ENCODE measurements at places on chromosomes 12 and 14.

DNA sequence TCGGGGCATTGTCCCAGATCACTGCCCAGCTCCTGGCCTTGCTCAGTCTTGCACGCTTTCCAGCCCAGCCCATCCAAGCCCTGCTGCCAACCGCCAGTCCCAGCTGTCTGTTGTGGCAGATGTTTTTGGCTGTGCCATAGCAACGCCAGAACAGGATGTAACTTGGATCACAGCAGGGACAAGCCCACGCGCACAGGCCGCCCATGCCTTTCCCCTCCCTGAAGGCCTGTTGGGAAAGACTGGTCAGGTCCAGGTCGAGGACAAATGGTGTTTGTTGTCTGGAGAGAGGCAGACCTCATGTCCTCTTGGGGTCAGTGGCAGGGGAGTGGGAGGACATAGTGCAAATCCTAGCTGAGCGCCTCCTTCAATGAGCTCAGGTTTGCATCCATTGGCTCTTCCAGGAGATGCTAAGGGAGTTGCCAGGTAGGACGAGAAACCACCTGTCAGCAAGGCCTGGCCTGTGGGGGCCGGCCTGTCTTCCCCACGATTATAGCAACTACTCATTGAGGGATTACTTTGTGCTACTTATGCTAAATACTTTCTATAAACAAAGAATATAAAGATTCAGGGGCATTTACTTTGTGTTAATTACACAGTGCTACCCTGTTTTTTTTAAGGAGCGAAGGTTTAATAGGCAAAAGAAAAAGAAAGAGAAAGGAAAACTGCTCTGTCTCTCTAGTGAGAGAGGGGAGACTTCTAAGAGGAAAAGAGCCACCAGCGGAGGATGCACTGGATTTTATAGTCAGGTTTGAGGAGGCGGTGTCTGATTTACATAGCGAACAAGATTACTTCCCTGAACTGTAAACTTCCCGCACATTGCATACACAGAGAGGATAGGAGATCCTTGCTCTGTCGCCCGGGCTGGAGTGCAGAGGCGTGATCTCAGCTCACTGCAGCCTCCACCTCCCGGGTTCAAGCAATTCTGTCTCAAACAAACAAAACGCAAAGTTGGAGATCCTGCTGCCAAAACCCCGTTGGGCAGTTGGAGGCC is 42.8 kb upstream of the CORO1C start:
- peak; percentile 93 for DNase-seq

DNA sequence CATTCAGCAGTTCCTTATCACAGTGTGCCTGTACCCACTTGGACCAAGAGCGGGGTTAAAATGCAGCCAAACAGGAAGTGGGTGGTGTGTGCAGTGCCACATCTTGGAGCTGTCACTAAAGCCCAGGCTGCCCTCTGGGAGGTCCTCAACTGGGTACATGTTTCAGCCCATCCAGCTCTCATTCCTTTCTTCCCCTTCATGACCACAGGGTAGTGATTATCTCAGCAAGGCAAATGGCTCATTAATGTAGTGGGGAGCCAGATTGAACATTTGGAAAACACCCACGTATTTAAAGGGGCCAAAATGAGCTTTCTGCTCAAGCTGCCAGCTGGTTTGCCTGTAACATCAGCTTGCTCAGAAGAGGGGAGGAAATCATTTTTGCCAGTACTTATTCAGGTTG is 210.8 kb upstream of the BTG1 start:
- no peak for DNase-seq

DNA sequence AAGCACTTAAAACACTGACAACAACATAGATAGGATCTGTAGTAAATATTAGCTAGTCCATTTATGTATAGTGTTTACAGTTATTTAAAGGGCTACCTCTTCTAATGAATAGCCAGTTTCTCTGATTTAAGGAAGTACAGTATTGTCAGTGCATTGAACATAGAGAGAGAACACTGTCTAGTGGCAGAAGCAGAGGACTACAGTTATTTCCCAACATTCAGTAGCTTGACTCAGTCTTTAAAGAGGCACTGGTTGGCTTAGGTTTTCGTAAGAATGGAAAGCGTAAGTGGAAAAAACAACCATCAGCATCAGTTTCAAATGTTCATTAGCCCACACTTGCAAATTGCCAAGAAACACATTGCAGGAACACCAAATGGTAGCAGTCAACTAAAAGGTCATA is 125.0 kb upstream of the HMGA2 start:
- no peak for DNase-seq

- no peak for DNase-seq
These were observed 46.7 kb downstream of the ERH start for GRCh38 chr14:69351385-69351784.

DNA sequence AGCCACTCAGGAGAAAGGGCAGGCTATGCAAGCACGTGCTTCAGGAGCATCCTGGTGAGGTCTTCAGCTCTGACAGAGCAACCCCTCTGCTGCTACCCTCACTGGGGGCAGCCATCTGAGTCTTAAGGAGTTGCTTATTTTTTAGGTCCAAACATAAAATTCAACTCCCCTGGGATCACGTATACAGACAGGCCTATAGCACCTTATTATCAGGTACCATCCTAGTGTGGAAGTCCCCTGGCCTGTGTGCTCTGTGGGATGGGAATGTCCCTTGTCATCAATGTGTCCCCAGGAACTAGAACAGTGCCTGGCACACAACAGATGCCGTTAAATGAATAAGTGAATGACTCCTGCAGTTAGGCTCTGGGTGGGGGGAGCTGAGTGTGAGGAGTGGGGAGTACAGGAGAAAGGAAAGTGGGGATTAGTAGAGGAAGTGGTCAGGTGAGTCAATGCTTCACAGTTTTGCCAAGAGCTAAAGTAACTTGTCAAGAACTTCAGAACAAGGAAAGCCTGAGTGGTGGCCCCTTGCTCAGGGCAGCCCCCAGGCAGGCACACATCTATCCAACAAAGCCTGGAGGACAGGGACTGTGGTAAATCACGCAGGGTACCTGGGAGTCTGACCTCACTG is 33.5 kb downstream of the DAD1 start:
- DNase-seq = no peak

DNA sequence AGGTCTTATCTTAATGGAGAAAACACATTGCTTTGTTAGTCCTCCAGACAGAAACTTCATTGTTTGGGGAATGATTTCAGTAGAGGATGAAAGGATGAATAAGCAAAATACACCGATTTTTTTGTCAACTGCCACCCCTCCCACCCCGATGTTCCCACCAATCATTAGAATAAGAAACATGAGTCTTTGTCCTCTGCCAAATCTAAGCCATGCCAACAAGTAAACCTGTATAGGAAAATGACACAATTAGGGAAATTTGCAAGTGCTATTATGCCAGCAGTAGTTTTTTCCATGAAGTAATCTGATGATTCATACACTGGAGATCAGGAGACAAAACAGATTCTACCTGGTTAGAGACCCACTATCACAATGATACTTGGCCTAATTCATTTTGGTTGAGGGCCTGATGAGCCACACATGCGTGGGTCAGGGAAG is 35.9 kb downstream of the FLRT2 start:
- no peak for DNase-seq

GRCh38 chr14:96805956-96806355 is 8.8 kb downstream of the VRK1 start:
- DNase-seq = no peak

- no peak for DNase-seq
These were observed 1308.6 kb downstream of the FSCB start for GRCh38 chr14:43198465-43198864.

- DNase-seq = no peak
These were observed 95.7 kb downstream of the RFLNA start for GRCh38 chr12:124390442-124391097.

DNA sequence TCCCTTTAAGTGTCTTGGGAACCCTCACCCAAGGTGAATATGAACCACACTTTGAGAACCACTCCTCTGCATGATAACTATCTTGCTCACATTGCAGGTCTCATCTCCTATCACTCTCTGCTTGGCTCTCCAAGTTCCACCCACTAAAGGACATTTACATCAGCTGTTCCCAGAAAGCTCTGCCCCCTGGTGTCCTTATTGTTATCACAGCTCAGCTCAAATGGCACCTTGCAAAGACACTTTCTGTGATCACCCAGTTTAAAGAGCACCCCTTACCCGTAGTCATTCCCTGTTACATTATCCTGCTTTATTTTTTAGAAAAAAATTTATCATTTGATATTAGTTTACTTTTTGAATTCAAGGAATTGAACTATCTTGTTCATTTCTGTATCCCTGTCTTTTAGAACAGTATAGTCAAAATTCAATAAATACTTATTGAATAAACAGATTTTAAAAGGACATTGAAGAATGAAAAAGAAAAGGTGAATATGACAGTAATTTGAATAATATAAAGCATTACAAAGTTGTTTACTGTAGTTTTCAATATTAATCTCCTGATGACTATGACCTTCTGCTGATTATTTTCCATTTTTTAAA is 20.5 kb upstream of the GUCY2C start:
- peak; percentile 30 for DNase-seq

DNA sequence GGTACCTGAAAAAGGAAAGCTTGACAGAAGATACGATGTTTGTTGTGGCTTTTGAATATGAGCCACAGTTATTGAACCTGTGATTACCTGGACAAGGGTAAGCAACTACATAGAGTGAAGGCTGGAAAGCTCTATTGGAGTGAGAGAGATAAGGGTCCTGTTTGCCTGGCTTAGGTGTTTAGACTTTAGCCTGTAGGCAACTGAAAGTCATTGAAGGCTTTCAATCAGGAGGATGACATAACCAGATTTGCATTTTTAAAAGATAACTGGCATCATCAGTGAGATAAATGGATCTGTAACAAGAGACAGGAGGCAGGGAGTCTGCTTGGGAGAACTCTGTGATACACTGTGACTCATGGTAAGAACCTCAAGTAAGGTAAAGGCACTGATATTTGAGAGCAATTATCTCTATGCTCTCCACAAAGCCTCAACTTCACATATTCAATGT is 128.9 kb upstream of the SOX5 start:
- no peak for DNase-seq

- DNase-seq = no peak
These were observed 8.5 kb upstream of the MYL6B start for GRCh38 chr12:56143870-56144269.

DNA sequence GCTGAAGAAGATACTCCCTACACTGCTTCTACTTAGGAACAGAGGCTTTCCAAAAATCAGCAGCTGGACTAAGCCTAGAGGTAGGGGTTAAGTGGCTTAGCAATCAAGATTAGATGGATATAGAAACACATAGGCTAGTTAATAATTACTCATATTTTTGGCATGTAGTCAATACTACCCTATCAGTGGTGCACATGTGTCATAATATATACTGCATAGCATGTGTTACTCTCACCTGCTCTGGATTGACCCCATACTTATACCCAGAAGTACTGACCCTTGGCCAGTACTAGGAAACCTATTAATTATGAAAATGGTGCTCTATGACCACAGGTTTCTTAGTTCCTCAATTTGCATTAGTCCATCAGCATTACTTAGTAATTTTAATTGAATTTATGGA is 528.4 kb upstream of the LMO3 start:
- DNase-seq = no peak

DNA sequence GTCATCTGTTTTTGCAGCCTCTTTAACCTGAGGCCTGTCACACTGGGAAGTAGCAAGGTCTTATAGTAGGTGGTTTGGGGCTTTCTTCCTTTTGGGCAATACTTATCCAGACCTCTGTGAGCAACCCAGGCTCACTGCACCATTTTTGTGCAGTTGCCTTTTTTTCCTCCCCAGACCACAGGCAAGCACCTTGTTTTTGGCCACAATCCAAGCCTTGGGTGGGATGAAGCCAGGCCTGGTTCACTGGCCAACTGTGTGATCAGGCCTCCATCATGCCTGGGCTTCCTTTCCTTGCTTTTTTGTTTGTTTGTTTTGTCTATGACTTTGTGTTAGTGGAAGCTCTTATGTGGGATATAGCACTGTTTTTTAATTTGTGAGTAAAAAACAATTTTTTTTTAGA is 71.7 kb downstream of the DNAH10 start:
- DNase-seq = no peak

DNA sequence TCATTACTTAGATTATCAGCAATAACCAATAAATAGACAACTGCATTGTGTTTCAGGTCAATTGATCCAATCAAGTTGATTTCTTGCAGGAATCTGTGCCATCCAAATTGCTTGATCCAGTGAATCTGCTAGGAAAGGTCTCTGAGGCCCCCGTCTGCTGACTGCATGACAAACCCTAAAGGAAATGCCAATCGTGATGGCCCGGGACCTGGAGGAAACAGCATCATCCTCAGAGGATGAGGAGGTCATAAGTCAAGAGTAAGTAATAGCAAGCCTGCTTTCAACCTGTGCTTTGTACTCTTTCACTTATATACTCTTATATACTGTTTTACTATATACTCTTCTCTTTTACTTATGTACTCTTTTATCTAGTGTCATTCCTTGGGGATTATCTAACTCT is 1.9 kb downstream of the TTLL5 start:
- no peak for DNase-seq

DNA sequence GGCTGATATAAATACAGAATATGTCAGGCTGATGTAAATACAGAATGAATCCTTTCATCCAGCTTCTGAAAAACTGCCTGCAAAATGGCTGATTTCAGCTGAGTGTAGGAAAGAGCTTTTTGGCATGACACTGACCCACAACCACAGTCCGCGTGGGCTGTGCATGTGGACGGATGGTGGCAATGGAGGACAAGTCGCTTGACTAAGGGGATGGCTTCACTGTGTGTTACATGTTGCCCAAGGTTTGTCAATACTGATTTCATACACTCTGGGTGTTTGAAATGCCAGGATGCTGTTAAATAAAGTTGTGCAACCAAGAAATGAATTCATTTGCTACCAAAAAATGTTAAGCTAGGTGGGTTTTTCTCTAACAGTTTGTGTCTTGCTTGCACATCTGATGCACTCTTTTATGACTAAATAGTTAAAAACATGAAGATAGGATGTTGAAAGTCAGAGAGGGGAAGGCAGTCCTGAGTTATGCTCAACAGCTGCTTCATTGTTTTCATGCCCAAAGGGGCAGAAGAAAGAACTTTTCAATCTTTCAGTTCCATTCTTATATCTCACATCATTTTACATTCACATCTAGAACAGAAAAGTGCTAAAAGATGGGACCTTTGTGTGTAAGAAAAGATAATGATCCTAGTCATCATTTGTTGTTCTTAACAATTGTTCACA is 36.5 kb upstream of the OVCH1 start:
- DNase-seq = no peak

DNA sequence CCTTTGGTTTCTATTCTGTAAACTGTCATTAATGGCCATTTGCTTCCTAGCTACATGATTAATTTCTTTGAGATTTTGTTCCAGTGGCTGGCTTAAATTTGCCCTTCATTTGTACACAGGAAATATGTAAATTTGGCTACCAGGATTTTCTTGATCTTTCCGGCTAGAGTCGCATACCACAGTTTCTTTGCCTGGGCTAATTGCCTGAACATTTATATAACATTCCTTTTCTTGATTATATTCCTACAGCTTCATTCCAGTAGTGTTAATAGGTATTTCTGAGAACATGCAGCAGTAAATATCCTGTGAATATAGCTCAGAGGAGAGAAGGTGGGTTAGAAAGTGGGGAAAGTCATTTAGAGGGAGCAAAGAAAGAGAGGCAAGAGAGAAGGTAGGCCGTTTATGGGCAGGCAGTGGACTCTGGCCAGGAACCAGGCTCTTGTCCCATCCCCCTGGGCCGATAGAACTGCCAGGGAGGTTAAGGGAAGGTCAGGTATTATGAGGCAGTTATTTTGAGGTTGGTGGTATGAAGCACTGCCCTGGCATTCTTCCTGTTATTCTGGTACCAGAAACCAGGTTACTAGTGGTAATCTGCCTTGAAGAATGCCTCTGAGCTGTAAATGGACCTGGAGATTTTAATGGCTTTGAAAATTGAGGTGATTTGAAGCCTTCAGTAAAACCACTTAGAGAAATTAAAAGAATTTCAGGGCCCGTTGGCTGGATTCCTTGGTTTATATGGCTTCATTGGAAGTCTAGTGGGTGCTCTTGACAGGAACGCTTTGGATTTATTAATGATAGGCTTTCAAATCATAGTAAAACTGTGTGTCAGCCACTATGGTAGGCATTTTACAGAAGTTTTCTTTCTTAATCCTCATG is 4.4 kb downstream of the RNF10 start:
- no peak for DNase-seq
